ENCODE measurements at places on chromosomes 16 and 17.

DNA sequence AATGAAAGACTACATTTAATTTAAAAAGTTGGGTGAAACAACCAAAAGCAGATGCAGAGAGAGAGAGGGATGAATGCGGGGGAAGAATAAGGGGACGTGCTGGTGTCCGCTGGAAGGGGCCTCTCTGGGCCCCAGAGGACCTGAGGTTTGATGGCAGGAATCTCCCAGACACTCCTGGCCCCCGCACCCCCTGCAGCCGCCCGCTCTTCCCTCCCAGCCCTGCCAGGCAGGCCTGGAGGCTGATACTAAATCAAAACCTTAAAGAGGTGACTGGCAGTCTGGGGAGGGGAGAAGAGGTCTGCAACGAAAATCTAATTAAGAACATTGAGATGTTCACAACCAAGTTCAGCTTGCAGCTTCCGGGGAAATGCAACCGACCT lies 2.4 kb downstream of the FOXL1 start:
- DNase-seq: no peak

DNA sequence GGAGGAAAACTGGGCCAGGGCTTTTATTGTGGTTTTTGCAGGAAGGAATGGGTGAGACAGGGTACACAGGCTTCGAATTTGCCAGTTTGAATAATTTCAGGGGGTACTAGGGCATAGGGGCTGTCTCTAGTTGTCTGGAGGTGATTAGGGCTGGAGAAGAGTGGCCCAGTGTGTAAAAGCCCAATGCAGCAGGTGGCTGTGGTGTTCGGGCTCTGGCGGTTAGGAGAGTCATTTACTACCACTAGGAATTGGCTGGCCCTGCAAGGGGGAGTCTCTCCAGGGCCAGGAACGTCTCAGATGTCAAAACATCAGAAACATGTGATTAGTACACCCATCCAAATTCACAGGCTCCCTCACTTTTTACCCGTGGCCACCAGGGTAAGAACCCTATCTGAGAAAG lies 50.3 kb downstream of the GINS3 start:
- no peak for DNase-seq

GRCh38 chr17:37124821-37125173 lies 176.0 kb downstream of the AATF start:
- no peak for DNase-seq

GRCh38 chr17:21382560-21383495 lies 6.7 kb downstream of the KCNJ12 start:
- DNase-seq: no peak
